ENCODE measurements at places on chromosomes 1 and 21.

- no peak for DNase-seq
Measured at GRCh38 chr1:90836345-90836679, 119.2 kb upstream of the BARHL2 start.

DNA sequence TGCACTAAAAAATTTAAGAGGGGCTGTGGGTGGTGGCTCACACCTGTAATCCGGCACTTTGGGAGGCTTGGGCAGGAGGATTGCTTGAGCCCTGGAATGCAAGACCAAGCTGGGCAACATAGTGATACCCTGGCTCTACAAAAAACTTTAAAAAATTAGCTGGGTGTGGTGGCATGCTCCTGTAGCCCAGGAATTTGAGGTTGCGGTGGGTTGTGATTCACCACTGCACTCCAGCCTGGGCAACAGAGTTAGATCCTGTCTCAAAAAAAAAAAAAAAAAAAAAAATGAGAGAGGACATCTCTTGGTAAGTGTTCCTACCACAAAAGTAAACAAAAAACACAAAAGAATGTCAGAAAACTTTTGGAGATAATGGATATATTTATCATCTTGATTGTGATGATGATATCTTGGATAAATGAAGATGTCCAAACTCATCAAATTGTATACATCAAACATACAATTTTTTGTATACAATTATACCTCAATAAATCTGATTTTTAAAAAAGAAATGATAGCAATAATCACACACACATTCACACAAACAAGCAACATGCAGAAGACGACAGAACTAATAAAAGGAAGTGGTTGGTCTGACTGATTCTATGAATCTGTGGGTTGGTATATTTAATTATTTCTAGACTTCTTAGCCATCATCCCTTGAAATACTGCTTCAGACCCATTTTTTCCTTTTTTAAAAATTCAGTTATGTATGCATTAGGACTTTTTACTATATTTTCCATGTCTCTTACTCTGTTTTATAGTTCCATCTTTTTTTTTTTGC is 465.9 kb downstream of the PLA2G4A start:
- DNase-seq, result no peak

GRCh38 chr1:226981386-226981817 is 41.3 kb downstream of the COQ8A start:
- no peak for DNase-seq

DNA sequence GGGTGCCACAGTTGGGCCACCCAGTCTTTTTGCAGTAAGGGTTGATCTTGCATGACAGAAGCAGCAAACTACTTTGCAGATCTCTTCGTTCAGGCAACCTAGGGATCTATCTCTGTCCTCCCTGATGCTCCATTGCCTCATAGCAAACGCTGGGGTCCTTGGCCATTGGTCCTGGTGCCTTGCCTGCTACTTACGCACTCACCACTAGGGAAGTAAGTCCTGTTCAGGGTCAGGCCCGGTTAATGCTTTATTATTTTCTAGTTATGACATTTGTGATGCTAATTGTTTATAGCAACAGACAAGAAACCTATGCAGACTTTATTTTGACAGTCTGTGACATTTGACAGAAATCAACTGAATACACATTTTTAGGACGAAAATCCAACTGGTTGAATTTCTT is 326.5 kb upstream of the FMN2 start:
- DNase-seq, result no peak

- no peak for DNase-seq
Measured at GRCh38 chr1:155873860-155874259, 14.5 kb downstream of the SYT11 start.

GRCh38 chr1:211589782-211590721 is 11.1 kb upstream of the SLC30A1 start:
- no peak for DNase-seq

- DNase-seq, result no peak
Measured at GRCh38 chr1:151976015-151976343, 17.7 kb downstream of the S100A10 start.
